T1000 (cell line): ENCODE measurements at places on chromosomes 6 and 20.

DNA sequence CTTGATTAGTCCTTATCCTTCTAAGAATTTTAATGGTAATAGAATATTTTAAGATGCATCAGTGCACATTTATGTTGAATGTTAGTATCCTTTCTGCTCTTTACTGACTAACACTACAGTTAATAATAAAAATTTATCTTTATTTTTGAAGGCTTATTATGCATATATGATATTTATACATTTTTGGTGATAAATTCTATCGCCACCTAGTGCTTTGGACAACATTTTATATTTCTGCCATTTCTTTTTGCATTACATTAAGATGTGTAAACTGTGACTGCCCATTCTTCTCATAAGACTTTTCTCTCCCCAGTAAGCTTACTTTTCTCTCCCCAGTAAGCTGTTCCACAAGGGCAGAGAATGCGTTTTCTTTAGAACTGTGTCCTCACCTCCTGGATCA is 252.3 kb downstream of the GRIK2 start:
- no peak for DNase-seq

- no peak for DNase-seq
These were observed 88.3 kb upstream of the AFDN start for GRCh38 chr6:167738386-167738785.

DNA sequence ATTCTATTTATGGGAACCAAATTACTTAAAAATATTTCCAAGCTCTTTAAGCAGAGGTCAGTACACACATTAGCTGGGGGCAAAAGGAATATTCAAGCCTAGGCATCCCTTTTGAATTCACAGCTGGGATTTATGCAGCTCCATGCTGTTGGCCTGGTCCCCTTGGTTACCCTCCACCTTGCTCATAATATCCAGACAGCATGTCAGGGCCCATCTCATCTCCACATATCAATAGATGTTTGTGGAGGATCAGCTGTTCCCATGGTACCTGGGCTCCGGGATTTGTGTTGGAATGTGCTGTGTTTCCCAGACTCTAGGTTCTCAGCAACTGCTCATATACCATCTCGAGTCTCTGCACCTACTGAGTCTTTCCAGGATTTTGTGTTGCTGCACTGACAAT is 534.8 kb downstream of the BMP2 start:
- no peak for DNase-seq

DNA sequence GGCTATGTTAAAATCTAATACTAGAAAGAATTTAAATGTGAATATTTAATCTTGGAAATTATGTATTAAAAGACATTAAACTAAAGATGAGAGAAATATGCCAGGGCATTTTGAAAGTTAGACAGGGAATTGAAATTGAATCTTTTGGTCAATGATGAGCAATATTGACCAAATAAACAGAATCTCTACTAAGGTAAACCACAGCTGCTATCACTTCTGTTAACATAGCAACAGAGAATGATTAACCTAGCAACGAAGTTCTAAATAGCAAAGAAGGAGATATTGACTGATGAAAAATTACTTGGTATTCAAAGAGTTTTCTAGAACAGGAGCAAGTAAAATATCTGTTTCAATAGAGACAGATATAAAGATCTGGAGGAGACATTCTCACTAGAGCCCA is 45.2 kb upstream of the RSPO3 start:
- no peak for DNase-seq

DNA sequence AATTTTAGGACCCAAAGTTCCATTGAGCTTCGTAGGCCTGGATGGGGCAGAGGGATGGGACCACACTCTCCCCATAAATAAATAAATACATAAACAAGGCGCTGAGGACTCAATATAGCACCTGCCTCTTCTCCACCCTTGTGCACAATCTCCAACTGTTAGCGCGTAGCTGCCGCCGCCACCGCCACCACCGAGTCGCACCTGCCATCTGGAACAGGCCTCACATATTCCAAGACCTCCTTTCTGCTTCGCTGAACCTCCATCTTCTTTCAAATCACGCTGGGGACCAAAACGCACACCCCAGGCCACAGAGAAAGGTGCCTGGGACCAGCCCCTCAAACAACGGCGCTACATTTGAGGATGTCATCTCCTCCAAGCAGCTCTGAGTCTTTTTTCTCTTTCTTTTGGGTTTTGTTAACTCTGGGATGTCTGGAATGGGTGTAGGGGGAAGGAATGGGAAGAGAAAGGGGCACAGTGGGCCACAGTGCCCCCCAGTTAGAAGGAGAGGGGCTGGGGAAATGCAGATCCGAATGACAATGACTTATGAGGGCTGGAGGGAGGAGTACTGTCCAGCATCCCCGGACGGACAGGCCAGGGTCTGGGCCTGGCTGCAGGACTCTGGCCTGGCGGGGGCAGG is 49.7 kb downstream of the NOL4L start:
- no peak for DNase-seq

- no peak for DNase-seq
These were observed 35.6 kb downstream of the KLHL31 start for GRCh38 chr6:53629862-53630532.

GRCh38 chr6:159880412-159880975 is 10.3 kb upstream of the MAS1 start:
- no peak for DNase-seq

GRCh38 chr6:19231878-19232561 is 605.1 kb upstream of the ID4 start:
- DNase-seq, result no peak

- no peak for DNase-seq
These were observed 49.8 kb downstream of the BCKDHB start for GRCh38 chr6:80156221-80156620.

- DNase-seq, result no peak
These were observed 62.6 kb upstream of the ADGRB3 start for GRCh38 chr6:68572525-68572924.

DNA sequence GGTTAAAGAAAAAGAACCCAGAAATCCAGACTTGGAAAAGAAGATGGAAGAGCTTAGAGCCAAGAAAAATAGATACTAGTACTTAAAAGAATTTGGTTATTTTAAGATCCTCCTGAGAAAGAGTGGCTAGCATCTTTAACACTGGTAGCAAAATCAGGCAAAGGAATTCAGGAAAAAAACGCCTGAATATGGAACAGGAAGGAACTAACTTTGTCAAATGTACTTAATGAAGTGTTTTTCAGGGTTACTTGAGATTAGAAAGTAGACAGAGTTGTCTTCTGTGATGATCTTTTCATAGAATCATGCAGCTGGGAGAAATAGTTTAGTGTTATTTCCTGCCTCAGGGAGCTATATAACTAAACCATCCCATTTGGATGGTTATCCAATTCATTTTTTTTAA is 50.8 kb upstream of the SASH1 start:
- DNase-seq, result no peak

DNA sequence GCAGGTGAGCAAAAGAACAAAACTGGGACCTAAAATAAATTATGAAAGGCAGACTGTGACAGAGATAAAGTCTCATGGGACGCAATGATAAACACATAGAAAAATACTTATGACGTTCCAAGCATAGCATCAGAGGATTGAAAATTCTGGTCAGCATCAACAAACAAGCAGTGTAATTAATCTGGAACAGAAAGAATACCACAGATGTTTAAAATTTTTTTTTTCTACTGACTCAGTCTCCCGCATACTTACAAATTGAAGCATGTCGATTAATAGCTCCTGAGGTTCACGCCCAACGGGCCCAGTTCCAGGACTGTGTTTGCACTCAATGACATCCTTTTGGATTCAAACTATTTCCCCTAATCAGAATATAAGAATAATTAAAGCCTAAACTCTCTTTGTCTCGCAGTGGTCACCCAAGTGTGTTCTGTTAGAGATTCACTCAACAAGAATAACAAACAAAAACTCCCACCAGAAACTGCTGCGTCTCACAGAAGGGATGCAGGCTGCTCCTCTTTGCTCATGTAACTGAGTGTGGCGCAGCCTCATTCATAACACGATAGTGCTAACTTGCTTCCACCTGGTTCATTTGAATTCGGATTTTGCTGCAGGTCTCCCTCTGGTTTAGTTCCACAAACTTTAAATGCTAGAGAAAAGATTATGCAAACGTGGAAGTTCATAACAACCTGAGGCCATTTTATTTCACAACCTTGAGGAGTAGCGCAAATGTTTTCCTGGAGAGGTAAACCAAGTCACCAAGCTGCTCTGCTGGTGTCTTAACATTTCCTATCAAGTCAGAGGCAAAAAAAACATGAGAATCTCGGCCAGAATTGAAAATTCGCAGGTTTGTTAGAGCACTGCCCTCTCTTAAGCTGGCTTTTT is 69.0 kb upstream of the CITED2 start:
- no peak for DNase-seq

- DNase-seq, result no peak
These were observed 47.6 kb downstream of the MDGA1 start for GRCh38 chr6:37650071-37650481.

- DNase-seq, result no peak
These were observed 27.9 kb downstream of the MANBAL start for GRCh38 chr20:37317316-37317715.

DNA sequence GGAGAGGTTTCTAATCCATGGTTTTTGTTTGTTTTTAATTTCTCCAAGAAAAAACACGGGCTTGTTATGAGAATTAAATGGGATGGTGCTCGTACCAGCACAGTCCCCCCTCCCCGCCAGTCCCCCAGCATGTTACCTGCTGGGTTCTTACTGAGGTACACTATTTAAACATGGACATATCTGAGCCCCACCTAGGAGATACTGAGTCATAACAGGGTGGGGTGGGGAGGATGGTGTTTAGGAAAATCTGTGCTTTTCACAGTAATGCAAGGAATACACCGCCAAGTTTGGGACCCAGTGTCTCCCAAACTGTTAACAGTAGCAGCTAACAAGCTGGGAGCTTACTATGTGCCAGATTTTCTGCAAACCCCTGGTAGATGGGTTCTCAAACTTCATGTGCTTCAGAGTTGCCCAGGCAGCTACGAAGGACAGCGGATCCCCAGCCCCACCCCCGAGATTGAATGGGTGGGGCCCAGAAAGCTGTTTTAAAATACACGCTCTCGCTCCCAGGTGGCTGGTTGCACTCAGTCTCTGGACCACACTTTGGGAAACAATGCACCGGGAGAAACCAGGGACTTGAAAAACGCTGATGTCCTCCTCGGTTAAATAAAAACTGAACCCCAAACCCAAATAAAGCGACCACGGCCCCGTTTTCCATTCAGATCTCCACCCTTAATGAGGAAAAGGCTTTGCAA is 995 bp downstream of the ZFP64 start:
- peak; percentile 16 for DNase-seq

DNA sequence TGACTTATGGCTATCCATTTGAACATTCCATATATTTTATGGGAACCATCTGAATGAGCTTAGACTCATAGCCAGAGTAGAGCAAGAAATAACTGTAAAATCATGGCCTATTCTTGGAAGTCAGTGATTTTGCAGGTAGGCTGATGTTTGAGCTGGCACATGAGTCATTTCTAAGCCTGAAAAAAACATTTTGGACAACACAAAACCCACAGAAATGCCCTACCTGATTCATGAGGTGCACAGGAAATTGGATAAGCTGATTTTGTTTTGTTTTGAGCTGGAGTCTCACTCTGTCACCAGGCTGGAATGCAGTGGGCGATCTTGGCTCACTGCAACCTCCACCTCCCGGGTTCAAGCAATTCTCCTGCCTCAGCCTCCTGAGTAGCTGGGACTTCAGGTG is 443.0 kb downstream of the PKHD1 start:
- DNase-seq, result no peak

DNA sequence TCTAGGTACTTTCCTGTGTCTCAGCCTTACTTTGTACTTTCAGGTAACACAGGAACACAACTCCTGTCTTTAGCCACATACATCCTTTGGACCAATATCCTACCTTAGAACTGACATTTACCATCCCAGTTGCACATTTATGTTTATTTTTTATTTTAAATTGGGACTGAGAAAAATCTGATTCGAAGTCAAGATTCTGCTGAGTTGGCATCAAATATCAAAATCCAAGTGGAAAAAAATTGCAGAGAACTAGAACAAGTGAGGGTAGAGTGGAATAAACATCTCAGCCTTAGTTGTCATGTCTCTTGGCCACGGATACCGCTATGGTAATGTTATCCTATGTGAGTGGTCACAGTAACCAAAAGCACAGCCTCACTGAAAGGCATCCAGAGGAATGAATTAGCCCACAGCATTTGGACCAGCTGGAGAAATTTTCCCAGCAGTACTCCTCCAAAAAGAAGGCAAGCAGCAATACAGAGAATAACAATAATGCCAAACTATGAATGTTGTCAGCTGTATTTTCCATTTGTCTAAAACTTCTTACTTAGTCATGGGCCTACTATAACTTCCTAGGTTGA is 17.6 kb upstream of the EYA4 start:
- DNase-seq, result no peak

DNA sequence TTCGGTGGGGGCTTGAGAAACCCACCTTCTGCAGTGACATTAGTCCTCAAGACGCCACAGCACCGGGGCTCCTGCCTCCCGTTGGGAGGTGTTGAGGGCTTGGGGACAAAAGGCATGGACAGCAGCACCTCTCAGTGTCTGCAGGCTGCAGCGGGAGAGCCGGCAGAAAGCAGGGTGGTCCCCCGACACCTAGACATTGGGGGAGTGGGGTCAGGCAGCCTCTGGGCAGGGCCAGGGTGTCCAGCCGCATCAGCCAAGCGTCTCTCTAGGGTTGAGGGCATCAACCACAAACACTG is 264.7 kb downstream of the TAF4 start:
- no peak for DNase-seq

DNA sequence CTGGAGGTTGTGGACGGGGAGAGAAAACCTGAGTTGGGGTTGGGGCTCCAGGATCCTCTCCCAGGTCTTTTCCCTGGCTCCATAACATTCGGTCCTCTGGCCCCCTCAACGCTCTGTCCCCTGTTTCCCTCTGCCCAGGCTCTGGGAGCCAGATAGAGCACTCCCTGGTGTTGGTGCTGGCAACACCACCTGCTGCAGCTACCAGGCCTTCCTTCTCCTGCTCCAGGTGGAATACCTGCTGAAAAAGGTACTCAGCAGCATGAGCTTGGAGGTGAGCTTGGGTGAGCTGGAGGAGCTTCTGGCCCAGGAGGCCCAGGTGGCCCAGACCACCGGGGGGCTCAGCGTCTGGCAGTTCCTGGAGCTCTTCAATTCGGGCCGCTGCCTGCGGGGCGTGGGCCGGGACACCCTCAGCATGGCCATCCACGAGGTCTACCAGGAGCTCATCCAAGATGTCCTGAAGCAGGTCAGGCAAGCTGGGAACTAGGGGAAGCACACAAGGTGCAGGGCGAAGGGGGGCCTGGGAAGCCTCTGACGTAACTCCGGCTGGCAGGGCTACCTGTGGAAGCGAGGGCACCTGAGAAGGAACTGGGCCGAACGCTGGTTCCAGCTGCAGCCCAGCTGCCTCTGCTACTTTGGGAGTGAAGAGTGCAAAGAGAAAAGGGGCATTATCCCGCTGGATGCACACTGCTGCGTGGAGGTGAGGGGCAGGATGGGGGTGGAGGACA is 14.6 kb downstream of the DEF6 start:
- no peak for DNase-seq
